ENCODE measurements at places on chromosomes 2 and 18.

GRCh38 chr2:105411720-105412407 lies 13.0 kb upstream of the FHL2 start:
- DNase-seq = no peak

- peak; percentile 43 for DNase-seq
These were observed 470.6 kb upstream of the MEX3C start for GRCh38 chr18:51668101-51668500.

DNA sequence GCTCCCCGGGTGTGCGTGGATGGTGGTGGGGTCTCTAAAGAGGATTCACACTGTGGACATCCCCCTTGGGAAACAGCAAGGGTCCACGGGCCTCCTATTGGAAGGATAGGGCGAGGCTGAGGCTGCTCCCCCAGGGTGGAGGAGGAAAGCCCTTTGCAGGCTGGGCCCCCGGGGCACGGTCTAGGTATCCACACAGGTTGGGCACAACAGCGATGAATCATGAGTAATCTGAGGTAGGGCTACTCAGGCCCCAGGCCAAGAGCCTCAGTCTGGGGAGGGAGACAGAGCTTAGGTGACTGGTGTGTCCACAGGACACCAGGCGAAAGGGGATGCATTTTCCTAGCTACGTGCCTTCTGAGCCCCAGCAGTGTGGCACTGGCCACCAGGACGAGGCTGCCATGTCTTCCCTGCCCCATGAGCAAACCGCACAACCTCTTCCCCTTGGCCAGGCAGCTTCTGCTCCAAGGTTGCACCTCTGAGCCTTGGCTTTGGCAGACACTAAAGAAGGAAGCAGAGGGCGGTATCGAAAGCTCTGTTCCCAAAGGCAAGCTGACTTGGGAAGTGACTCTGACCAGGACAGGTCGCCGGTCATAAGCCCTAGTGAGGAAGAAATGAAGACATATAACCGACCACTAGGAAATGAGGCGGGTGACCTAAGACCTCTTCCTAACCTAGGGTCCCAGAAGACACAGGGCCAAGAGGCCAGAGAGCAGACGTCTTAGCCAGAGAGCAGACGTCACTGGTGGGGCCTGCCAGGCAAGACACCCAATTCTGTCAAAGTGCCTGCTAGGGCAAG lies 14.6 kb upstream of the SEMA4C start:
- DNase-seq = no peak

- DNase-seq = peak; percentile 46
These were observed 59.6 kb downstream of the TRPM8 start for GRCh38 chr2:233976690-233977294.

- DNase-seq = no peak
These were observed 23.6 kb downstream of the MALT1 start for GRCh38 chr18:58694720-58695468.

DNA sequence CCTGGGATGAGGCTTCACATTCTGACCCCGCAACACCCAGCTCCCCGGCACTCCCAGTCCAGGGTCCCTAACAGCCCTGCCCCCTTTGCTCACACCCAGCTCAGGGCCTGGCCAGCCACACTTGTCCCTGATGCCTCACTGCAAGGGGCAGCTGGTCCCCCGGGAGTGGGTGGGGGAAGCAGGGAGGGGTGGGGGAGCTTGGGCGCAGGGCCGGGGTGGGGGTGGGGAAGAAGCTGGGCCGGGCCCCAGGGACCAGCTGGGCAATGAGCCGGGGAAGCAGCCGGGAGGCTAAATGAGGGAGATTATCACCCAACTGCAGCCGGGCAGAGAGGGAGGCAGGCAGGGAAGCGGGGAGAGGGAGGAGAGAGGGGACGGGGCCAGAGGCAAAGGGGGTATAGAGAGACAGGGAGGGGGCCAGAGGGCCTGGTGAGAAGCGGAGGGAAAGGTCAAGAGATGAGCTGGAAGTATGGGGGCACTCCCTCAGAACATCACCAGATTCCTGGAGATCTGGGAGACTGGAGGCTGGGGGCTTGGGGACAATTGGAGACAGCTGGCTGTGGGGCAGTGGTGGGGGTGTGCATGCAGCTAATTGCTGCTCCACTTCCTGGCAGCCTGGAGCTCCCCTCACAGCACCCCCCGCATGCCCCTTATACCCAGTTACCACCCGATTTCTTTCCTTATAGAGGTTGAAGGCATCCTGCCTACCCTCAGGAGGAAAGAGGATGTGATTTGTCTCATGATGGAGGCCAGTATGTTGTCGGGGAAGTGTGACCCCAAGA lies 2.5 kb upstream of the ASIC4 start:
- DNase-seq = no peak

DNA sequence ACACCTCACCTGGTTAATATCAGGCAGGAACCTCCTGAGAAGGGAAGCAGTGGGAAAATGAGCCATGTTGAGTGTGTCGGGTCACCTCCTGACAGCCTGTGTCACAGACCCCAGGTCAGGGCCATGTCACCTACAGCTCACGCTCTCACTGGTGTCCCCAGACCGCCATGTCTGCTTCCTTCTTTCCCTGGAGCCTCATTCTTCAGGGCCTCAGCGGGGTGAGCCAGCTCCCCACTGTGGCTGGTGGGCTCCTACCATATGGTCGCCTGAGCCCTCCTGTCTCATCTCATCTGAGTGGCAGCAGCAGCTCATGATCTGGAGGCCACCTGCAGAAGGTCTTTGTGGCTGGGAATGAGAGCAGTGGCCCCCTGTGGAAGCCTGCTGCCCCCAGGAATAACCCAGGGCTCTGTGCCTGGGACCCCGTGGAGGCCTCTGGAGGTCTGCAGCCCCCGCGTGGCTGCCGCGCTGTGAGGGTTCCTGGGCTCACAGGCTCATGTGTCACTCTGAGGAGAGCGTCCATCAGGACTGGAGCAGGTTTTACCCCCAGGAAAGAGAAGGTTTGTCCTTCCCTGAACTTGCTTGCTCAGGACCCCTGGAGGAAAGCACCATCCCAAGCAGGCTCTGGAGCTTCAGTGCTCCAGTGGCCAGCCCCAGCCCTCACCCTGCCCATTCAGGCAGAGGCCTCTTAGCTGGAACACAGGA lies 56.4 kb downstream of the FAM168B start:
- no peak for DNase-seq

- DNase-seq = no peak
These were observed 388 bp downstream of the DTNA start for GRCh38 chr18:34710458-34710914.

- no peak for DNase-seq
These were observed 30.0 kb downstream of the RAPGEF4 start for GRCh38 chr2:172765662-172766061.

DNA sequence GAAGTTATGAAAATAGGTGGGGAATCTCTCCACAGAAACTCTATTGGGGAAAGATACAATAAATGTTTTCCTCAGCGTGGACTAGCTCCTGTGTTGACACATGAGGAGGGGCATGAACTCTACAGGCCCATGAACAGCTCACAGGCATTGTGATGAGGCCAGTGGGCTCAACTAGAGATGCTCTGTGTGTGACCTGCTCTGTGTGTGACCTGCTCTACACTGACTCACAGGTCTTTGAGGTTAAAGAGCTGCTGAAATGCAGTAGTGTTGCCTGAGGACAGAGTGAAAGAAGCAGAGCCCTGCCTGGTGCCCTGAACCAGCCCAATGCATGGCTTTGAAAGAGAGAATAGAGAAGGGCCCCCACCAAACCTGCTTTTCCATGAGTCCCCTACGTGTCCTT lies 117.6 kb downstream of the MCFD2 start:
- no peak for DNase-seq

DNA sequence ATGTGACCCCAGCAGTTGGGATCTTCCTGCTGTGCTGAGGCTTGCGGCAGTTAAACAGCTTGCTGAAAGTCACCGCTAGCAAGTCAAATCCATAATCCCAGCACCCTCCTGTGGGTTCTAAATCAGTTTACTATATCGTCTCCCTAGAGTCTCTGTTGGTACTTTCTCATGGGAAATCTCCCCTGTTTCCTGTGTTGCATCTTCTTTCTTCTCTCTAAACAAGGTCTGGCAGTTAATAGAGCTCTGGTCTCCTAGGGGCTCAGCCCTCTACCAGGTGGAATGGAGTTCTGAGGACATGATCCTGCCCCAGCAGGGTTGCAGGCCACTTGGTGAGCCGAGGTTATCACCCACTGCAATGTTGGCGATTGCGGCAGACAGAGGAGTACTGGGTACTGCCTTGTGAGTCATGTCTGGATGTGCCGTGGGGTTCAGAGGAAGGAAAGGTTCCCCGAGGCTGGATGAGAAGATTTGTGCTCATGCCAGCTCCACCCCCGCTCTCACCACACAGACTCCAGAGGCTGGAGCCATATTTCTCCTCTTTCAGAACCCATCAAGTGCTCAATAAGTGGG lies 59.4 kb upstream of the SIX2 start:
- DNase-seq = no peak

GRCh38 chr2:42754021-42754775 lies 9.7 kb downstream of the OXER1 start:
- peak; percentile 56 for DNase-seq

GRCh38 chr2:228654707-228655106 lies 473.2 kb upstream of the SPHKAP start:
- DNase-seq = no peak

DNA sequence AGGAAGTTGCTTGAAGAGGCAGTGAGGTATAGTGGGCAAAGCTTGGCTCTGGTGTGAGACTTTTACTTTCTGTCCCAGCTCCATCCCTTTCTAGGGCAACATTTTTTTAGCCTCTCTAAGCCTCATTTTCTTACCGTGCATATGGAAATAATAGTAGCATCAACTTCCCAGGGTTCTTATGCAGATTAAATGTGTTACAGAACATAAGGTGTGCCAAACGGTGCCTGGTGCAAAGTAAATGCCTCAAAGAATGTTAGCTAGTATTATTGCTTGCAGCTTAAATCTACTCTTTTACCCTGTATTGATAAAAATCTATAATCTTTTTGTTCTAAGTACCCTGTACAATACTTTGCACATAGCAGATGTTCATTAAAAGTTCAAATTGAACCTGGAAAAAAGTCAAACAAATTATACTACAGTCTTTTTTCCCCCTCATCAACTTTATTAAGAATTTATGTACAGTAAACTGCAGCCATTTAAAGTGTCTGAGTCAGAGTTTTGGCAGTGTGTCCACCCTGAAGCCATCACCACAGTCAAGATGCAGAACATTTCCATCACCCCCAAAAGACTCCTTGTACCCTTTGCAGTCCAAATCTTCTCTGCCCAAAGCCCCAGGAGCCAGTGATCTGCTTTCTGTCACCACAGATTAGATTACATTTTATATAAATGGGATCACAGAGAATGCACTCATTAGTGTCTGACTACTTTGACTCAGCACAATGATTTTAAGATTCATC lies 10.6 kb downstream of the MAPRE2 start:
- no peak for DNase-seq

- DNase-seq = no peak
These were observed 14.3 kb upstream of the TMEM185B start for GRCh38 chr2:120237491-120237902.

GRCh38 chr2:230643576-230644291 lies 68.9 kb upstream of the CAB39 start:
- no peak for DNase-seq

- no peak for DNase-seq
These were observed 85.0 kb downstream of the DPP10 start for GRCh38 chr2:114527330-114527983.

GRCh38 chr2:217993138-217993537 lies 9.7 kb downstream of the TNS1 start:
- no peak for DNase-seq

DNA sequence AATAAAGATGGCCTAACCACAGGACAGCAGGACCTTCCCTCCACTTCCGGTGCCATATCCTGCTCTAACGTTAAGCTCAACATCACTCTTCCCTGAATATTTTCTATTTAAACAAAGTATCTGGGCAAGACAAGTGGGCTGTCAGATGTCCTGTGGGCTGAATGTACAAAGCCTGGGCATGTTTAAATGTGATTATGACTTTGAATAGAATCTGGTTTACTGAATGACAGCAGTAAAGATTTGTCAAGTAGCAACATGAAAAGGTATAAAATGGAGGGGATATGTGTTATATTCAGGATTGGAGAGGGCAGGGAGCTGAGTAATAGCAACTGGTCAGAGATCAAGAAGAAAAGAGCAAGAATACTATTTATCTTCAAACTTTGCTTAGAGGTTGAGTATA lies 540.9 kb downstream of the NRXN1 start:
- DNase-seq = no peak

- no peak for DNase-seq
These were observed 68.2 kb upstream of the MGAT5 start for GRCh38 chr2:134185639-134186038.

DNA sequence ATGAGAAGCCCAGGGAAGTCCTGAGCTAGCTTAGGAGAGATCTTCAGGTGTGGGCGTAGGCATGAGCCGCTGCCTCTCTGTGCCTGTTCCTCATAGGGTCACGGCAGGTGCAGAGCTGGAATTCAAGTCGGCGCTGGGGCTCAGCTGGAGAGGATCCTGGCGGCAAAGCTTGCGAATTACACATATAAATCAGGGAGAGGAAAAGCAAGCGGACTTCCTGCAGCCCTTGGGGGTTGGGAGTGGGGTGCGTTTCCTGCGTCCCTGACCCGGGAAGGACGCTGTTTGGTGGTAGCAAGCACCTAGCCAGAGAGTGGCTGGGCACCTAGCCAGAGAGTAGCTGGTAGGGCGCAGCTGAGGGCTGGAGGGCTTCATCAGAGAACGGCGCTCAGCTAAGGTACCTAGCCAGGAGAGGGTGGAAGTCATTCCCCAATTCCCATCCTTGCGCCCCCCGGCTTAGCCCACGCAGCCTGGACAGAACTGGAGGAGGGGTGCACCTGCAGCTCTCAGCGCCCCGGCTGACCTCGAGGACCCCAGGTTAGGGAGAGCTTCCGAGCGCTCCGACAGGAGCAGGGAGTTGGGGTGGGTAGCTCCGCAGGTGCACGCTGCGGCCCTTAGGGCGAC lies 459 bp upstream of the EFR3B start:
- DNase-seq = peak; percentile 77

DNA sequence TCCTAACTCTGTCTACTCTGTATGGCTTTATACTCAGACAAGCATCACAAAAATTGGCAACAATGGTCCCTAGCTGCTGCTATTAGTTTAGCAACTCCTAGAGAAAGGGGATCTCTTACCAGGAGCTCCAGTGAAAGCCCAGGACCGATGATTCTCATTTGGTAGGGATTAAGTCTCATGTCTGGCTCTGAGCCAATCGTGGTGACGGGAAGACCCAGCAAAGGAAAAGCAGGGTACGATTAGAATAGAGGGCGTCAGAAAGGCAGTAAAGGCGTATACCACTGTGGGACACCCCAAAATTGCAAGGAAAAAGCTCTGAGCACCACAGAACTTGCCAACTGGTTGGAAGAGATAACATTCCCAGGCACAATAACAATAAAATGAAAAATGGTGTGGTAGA lies 129.5 kb downstream of the MTCL1 start:
- no peak for DNase-seq

GRCh38 chr2:105181282-105181681 lies 60.3 kb upstream of the GPR45 start:
- no peak for DNase-seq

DNA sequence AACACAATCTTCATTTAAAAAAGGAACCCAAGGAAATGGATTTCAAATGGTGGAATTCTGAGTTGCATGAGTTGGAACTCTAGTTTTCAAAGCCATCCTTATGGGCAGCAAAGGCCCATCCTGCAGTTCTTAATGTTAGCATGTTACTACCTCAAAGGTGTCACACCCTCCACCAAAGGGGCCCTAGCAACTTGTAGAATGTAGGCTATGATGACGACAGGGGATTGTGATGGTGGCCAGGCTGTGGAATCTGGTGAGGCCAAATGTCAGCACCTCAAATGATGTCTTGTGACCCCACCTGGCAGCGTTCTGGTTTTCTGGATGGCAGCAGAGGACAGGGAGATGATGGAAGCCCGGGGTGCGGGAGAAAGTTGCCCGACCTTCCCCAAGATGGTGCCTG lies at the start of gene TMEM247:
TMEM247 (plus strand) TSS at position 301 of the 400 bp plus-strand sequence.
- DNase-seq = no peak

GRCh38 chr2:234812851-234813250 lies 139.0 kb upstream of the SH3BP4 start:
- no peak for DNase-seq

GRCh38 chr2:43333101-43333655 lies 106.8 kb upstream of the ZFP36L2 start:
- no peak for DNase-seq
